ENCODE measurements at places on chromosomes 12 and 14. TPM values are rescaled to one million over a fixed set of nuclear protein-coding genes. Genes with fewer than 3 reads are reported as not detected.

The FLVCR2 gene
- total RNA-seq, result 7.3 TPM

The OAS2 gene
- 6.8 TPM for total RNA-seq

The KRT82 gene
- not detected for total RNA-seq

The FAM186B gene
- not detected for total RNA-seq

The SYCP3 gene
- not detected for total RNA-seq

The TMTC2 gene
- total RNA-seq, result 15.7 TPM

The IFNG gene
- total RNA-seq, result not detected

The CCDC175 gene
- not detected for total RNA-seq

The HSP90B1 gene
- 216 TPM for total RNA-seq

The NGB gene
- total RNA-seq, result not detected

The DAD1 gene
- total RNA-seq, result 244 TPM

The CHPT1 gene
- total RNA-seq, result 18.3 TPM

The DNAI7 gene
- 1.6 TPM for total RNA-seq

The FGD4 gene
- 51.1 TPM for total RNA-seq

The NANOG gene
- total RNA-seq, result 0.52 TPM

The SLC4A8 gene
- total RNA-seq, result 0.52 TPM

The LYZ gene
- 34.4 TPM for total RNA-seq

The ANKRD33 gene
- total RNA-seq, result not detected

The AQP6 gene
- total RNA-seq, result 0.52 TPM

The LIN7A gene
- 1.6 TPM for total RNA-seq
